ENCODE measurements at places on chromosomes 11 and 22.

- H3K27me3 ChIP-seq = peaks cover 57% of the 10 kb centered on the region
- no peaks in the 10 kb centered on the region for H3K4me1 ChIP-seq
- no peaks in the 10 kb centered on the region for H3K36me3 ChIP-seq
- H3K27ac ChIP-seq = no peak overlapping the region
These were observed 95.9 kb downstream of the CADM1 start for GRCh38 chr11:115408036-115408921.

DNA sequence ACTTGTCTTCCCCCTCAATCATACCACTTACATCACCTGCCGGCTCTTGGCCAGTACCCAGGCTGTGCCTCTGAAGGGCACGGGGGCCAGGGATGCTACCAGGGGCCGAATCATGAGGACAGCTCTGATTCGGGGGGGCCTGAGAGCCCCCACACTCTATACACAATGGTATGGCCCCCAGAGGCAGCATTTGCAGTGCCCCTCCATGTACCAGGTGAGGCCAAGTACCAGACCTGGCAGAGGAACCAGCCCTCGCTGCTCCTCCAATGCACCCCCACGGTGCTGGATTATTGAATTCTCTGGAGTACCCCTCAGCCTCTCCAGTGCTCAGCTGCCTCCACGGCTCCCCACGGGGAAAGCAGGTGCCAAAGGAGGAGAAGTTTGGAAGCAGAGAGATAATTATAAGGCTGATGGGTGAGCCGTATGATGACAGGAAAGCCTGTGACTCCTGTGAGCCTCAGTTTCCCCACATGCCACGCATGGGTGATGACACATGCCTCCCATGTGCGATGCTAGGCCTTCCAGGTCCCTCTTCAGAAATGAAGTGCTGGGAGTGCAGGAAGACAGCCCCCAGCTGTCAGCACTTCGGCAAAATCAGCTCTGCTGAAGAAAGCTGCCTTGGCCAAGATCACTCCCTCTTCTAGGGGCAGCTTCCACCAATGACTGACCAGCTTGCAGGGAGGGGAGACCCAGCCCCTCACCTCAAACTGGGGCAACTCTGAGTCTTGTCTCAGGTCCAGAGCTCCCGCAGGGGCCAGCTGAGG is 69.9 kb downstream of the THAP12 start:
- H3K4me3 ChIP-seq = no peak overlapping the region
- H3K27ac ChIP-seq = no peak overlapping the region
- H3K36me3 ChIP-seq = no peaks in the 10 kb centered on the region
- H3K4me1 ChIP-seq = peaks cover 9% of the 10 kb centered on the region

DNA sequence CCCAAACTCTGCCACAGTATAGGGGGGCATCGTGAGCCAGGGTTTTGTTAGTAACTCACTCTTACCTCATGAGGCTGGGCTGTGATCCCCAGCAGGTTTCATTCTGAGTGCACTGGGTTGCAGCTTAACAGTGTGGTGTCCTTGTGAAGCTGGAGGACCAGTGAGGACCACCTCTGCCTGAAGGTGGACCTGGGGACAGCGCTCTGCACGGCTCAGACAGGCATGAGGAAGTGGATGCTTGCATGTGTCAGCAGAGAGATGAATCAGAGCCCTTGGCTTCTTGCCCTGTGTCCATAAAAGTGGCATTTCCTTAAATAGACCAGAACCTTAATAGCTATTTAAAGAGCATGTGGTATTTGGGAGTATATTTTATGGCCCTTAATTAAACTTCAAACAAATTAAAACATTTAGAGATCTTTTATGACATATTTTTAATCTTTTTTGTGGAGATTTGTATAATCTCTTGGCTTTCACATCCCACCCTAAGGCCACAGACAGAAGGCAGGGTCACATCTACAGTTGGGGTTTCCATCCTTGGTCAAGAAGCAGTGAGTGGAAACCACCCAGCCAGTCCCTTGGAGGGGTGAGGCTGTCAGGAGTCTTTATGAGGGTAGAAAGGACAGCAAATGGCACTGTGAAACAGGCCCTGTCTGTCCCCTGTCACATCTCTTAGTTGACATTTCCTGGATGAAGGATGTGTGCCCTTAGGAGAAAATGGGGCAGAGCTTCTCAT is 24.8 kb upstream of the ADORA2A start:
- H3K36me3 ChIP-seq = peaks cover 20% of the 10 kb centered on the region
- H3K27me3 ChIP-seq = no peaks in the 10 kb centered on the region
- peak overlapping the region; percentile 4 for H3K27ac ChIP-seq
- peaks cover 16% of the 10 kb centered on the region for H3K4me1 ChIP-seq
- H3K4me3 ChIP-seq = no peak overlapping the region
- DNase-seq = peak; percentile 88

DNA sequence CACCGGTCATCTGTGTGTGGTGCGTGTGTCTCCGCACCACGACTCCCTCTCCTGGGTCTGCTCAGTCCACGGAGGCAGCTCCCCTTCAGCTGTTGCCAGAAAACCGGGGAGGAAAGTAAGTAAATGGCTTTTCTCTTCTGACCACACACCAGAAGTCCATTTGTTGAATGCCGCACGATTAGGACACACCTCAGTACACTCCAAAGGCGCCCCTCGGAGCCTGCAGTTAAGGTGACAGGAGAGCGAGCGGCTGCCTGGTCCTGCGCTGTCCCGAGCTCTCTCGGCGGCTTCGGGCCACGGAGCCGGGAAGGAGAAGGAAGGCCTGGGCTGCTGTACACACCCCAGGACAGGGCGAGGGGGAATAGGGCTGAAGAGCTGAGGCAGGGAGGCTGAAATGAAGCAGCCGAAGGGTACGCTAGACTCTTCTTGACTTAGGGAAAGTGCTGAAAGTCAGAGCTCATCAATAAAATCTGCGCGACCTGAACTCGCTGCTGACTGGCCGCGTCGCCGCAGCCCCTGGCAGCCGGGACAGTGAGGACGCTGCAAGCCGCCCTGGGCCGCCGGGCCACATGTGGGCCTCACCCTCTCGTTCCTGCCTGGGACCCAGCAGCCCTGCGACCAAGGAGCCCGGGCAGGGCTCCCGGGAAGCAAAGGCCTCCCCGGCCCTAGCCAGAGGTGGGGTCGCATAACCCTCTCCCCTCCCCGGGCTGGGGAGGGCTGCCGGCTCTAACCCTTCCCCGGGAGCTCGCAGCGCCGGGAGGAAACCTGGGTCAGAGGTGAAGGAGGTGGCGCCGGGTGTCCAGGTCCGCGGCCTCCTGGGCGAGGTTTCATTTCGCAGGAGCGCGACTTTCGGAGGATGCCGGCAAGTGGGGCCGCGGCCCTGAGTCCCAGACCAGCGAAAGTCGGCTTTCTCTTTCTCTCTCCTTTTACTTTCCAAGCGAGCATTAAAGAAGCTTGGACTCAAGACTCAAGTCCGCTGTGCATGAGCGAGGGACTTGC is 1.6 kb upstream of the PAX6 start:
- H3K4me1 ChIP-seq = peaks cover 6% of the 10 kb centered on the region
- no peak overlapping the region for H3K27ac ChIP-seq
- no peak for DNase-seq
- no peak overlapping the region for H3K4me3 ChIP-seq
- H3K36me3 ChIP-seq = no peaks in the 10 kb centered on the region

DNA sequence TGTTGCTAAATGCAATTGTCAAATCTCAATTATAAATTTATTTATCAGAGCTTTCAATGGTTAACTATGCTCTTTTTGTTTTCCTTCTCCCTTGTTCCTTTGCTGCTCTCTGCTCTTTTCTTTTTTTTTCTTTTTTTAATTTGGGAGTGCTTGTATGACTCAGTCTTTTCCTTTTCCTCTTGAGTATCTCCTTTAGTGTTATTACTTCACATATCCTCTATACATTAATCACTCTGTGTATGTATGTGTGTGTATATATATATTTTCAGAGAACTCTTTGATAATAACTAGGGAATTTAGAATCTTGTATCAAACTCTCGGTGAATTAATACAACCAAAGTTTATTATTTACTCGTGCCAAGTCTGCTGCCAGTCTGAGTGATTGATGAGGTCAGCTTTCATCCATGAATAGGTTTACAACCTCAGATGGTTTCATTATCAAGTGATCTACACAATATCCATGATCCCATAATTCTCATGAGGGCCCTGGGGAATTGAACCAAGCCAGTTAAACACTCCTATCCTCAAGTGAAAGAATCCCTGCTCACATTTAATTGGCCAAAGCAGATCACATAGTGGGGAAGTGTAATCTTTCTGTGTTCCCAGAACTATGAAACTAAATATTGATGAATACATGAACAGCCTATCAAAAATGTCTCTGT is 743.4 kb upstream of the CNTN5 start:
- no peak overlapping the region for H3K27ac ChIP-seq
- H3K36me3 ChIP-seq = no peaks in the 10 kb centered on the region
- no peak for DNase-seq
- no peak overlapping the region for H3K4me3 ChIP-seq
- H3K27me3 ChIP-seq = peaks cover 37% of the 10 kb centered on the region
- H3K4me1 ChIP-seq = no peaks in the 10 kb centered on the region

DNA sequence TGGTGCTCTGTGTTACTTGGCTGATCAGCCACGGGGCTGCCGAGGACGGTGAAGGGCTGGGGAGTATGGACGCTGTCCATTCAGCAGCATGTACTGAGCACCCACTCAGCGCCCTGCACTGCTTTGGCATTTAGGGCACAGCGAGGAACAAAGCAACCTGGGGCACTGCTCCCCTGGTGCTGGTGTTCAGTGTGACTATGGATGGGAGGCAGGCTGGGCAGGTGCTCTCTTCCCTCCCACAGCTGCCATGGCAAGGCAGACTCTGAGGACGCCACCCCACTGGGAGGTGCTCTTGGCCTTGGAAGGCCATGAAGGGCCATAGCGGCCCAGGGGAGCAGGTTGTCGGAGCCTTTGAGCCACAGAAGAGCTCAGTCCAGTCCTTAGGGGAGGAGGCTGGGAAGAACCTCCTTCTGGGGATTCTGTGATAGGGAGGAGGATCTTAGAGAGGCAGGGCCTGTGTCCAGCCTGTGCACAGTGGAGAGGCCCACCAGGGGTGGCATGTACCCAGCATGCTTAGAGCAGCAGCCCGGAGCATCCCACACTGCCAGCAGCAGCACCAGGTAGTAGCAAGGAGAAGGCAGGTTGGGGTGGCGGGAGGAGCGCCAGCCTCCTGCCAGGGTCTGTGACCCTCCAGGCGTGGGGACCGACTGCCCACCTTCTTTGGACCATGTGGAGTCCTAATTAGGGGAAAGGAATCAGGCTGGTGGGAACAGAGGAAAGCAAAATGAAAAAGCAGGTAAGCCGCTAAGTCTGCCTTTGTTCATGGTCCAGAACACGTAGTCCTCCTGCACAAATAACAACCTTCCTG is 141.8 kb downstream of the MPPED1 start:
- no peak overlapping the region for H3K27ac ChIP-seq
- no peak overlapping the region for H3K4me3 ChIP-seq
- H3K36me3 ChIP-seq = no peaks in the 10 kb centered on the region
- no peak for DNase-seq

GRCh38 chr11:68997124-68997994 is 15.7 kb downstream of the MRGPRF start:
- H3K36me3 ChIP-seq = peaks cover 6% of the 10 kb centered on the region
- H3K27ac ChIP-seq = no peak overlapping the region
- no peaks in the 10 kb centered on the region for H3K4me1 ChIP-seq
- DNase-seq = no peak
- H3K4me3 ChIP-seq = no peak overlapping the region

GRCh38 chr11:60710482-60710881 is 11.1 kb downstream of the MS4A8 start:
- H3K4me3 ChIP-seq = no peak overlapping the region
- H3K36me3 ChIP-seq = no peaks in the 10 kb centered on the region
- peaks cover 10% of the 10 kb centered on the region for H3K27me3 ChIP-seq
- H3K27ac ChIP-seq = no peak overlapping the region
- no peaks in the 10 kb centered on the region for H3K4me1 ChIP-seq

GRCh38 chr22:46703996-46704370 is 34.1 kb downstream of the CERK start:
- H3K36me3 ChIP-seq = peaks cover 59% of the 10 kb centered on the region
- no peak for DNase-seq
- no peak overlapping the region for H3K27ac ChIP-seq
- H3K27me3 ChIP-seq = no peaks in the 10 kb centered on the region
- no peaks in the 10 kb centered on the region for H3K4me1 ChIP-seq
- no peak overlapping the region for H3K4me3 ChIP-seq

DNA sequence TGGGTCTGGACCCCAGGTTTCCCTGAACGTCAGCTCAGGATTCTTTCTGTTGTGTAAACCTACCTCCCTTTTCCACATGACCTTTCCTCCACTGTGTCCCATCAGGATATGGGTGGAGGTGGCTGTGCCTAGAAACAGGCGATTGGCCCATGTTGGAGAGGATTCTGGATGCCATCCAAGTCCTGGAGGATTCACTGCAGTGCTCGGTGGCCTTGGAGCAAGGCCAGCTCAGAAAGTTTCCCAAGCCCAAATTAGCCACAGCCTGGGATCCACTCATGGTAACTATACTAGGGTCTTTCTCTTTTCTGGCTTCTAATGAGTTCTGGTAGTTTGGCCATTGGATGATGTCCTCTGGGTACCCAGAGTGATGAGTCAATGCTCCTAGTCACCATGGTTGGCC is 141.6 kb downstream of the SNX19 start:
- no peak overlapping the region for H3K4me3 ChIP-seq
- DNase-seq = peak; percentile 39
- no peaks in the 10 kb centered on the region for H3K27me3 ChIP-seq

- H3K4me1 ChIP-seq = no peaks in the 10 kb centered on the region
- H3K4me3 ChIP-seq = no peak overlapping the region
- H3K27ac ChIP-seq = no peak overlapping the region
These were observed 98.5 kb downstream of the CYP2R1 start for GRCh38 chr11:14793546-14793945.

DNA sequence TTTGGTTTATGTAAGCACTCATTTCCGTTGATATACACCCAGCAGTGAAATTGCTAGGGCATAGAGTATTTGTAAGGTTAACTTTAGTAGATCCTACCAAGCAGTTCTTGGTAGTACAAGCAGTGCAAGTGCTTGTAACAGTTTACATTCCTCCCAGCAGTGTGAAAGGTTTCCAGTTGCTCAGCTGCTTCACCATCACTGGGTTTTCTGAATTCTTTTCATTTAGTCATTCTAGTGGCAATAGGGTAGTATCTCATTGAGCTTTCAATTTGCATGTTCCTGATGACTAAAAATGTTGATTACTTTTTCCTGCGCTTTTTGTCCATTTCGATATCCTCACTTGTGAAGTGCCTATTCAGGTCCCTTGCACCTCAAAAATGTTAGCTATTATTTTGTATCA is 34.3 kb downstream of the ZNF202 start:
- H3K27ac ChIP-seq = no peak overlapping the region
- peaks cover 15% of the 10 kb centered on the region for H3K27me3 ChIP-seq
- no peak for DNase-seq
- no peaks in the 10 kb centered on the region for H3K4me1 ChIP-seq
- H3K36me3 ChIP-seq = no peaks in the 10 kb centered on the region
- H3K4me3 ChIP-seq = no peak overlapping the region

DNA sequence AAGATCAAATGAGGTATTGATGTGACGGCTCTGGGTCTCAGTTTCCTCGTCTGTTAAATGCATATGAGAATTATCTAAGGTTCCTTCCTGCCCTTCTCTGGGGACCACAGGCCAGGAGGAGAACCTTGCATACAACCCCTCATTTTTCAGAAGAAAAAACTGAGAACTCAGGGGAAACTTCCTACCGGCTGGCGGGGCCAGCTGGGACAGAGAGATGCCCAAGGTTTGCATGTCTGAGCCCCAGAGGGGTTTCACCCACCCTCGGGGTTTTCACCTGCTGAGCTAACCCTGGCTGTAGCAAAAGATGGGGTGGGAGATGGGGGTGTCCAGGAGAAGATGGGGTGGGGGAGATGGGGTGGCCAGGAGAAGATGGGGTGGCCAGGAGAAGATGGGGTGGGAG is 4.3 kb downstream of the TNFRSF13C start:
- no peaks in the 10 kb centered on the region for H3K4me1 ChIP-seq
- no peak overlapping the region for H3K27ac ChIP-seq
- no peak overlapping the region for H3K4me3 ChIP-seq
- DNase-seq = no peak

Data from MCF 10A (cell line).